ENCODE measurements at places on chromosomes 13 and 19.
A peak's percentile ranks its signal among the peaks of the same experiment; 100 is the strongest.

DNA sequence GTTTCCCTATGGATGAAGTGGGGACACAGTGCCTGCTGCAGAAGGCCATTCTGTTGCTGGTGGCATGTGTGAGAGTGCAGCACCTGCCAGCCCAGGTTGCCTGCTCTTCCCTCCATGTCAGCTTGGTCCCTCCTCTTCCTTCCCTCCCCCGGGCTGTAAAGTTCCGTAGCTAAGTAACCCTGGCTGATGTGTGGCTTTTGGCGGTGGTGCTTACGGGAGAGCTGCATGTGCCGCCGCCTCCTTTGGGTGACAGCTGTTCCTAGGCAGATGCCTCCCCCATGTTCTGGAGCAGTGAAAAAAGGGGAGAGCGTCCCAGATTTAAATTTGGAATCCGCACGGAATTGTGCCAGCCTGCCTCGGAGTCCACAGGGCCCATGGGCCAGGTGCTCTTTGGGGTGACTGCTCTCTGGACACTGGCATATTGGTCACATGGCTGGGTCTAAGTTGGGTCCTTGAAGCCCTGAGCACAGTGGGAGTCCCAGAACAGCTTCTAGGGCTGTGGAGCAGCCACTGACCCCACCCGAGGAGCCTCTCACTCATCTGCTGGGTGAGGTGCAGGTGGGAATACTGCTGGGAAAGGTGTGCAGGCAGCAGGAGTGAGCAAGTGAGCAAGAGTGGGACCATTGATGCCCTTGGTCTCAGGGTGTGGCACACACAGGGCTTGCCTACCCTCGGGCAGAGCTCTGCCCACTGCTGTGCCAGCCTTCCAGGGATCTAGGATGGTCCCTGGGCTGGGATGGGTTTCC, 33.1 kb upstream of the ZNF536 start:
- DNase-seq = no peak

DNA sequence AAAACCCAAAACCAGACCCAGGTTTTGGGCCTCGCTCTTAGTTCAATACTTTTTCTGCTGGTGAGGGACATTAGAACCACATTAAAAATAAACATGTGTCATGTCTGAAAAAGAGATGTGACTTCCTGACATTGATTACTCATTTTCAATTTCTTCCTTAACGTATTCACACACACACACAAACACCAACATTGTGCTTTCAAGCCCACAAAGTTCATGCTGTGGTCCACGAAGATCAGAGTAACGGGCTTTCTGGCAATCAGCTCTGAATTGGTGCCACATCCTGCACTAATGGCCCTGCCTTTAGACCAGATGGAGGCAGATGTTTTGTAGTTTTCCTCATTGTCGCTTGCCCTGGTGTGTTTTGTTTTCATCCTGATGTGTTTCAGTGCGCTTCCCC, 47.9 kb upstream of the POMP start:
- DNase-seq = no peak

DNA sequence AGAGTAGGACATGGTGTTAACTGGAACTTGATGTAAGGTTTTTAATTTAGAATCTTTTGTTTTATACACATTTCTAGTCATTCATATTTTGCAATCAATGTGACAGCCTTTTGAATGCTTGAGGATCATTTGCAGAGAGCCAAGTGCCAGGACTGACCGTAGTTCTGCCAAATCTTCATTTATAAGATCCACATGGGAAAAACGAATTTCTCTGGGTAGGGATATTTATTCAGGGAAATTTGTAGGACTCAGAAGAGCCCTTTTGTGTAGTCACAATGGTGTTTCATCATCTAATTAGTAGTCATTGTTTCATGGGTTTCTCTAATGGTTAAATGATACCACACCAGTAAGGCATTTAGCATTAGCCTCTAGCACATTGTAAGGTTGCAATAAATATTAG, 161.1 kb downstream of the LMO7 start:
- DNase-seq = no peak

GRCh38 chr13:63436325-63436668, 2020.6 kb upstream of the PCDH20 start:
- DNase-seq = no peak

DNA sequence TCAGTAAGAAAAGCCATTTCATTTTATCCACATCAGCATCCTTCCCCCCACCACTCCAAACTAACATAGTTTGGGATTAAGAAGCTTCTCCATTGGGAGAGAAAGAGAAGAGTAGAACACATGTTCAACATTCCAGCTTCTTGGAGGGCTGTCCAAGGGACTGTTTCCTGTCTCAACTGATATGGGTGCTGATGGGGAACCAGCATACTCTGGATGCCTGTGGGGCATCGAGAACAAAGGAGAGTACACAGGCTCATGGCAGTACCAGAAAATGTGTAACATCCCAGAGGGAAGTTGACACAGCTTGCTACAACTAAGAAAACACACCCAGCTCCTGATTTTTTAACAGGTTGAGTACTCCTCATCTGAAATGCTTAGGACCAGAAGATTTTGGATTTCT, 24.7 kb downstream of the SUCLA2 start:
- DNase-seq = no peak

GRCh38 chr13:93767180-93767916, 540.7 kb downstream of the GPC6 start:
- no peak for DNase-seq

DNA sequence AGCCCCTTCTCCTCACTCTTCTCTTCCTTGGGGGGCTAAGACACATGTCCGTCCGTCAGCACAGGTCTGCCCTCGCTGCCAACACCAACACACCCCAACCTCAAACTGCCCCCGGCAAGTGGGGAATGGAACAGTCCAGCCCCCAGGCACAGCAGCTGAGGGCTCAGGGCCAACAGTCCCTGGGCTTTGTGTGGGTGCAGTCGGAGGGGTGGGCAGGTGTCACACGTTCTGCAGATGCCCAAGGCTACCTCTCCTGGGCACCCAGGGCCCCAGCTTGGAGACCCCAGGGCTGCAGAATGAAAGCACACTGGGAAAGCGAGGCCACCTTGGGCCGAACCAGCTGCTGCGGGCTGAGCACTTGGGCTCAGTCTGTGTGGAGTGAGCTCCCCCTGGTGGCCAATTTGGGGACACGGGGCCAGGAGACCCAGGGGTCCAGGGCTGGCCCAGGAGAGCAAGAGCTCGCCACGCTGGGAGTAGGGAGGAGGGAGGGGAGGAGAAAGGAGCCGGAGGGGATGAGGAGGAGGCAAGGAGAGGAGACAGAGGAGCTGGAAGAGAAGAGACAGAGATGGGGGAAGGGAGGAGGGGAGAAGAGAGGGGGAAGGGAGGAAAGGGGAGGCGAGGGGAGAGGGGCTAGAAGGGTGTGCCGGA, 14.0 kb upstream of the ATP8B3 start:
- peak; percentile 67 for DNase-seq

DNA sequence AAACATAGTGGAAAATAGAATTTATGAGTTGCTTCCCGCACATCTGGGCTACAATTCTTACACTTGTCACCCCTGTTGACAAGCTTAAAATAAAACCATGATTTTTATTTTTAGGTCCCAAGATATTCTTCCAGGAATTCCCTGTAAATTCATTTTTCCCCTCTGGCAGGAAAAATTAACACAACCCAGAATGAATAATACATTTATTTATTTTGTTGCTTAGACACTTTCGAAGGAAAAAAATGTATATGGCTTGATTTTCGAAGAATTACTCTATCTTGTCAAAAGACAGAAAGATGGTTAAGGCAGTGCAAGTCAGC, 74.4 kb downstream of the LHFPL6 start:
- no peak for DNase-seq

DNA sequence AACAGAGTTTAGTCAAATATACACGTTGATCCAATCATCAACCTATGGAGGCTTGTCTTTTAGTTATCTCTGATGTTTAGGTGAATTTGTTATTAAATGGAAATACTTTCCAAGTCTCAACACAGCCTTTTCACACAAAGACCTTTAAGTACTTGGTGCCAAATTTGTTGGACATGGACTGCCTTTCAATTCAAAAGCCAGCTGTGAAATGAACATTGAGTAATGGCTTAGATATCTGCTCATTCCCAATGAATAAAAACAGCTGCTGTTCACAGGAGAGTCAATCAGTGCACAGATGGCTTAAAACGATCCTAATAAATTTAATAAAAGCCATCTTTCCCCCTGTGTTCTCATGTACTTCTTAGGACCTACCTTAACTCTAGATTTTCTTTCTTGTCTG, 19.9 kb upstream of the DHRS12 start:
- DNase-seq = no peak

DNA sequence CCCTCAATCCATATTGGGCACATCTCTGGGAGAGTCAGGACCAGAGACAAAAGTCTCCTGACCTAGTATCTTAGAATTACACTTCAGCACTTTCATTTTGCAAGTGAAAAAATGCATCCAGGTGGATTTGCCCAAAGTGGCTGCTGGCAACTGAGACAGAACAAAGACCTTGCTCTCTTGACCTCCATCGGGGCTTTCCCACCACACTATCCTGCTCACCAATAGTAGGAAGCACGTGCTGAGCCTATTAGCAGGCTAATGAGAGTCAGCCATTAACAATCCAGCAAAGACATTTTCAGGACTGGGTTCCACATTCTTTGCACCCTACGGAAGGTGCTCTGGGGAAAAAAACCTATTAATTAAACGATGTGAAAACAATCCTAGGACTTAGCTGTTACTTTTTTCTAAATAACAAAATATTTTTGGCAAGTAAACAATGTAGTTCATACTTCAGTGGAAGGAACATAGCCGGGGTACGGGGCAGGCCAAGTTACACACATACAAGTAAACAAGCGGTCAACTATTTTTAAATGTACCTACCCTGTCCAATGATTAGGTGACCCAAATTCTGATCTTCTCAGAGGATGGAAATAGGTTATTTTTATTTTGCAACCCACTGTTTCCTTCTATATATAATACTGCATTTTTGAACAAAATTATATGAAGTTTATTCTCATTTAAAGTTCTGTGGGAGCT, 78.6 kb downstream of the CDADC1 start:
- DNase-seq = no peak

DNA sequence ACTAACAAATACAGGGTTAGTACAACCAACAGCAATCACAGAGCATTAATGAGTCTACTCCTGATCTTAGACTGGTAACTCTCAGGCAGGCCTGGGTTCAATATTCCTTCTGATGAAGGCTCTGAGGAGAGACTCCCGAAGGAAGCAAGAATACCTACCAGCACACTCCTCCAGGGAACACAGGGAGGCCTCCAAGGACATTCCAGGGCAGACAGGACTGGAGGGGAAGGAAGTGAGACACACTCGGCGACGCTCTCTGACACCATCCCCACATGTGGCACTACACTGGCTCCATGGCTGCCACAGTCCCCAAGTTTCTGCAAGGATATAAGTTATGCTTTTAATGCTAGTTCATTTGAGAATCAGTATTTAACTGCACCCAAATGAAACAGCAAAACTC, 20.1 kb downstream of the THSD1 start:
- no peak for DNase-seq

DNA sequence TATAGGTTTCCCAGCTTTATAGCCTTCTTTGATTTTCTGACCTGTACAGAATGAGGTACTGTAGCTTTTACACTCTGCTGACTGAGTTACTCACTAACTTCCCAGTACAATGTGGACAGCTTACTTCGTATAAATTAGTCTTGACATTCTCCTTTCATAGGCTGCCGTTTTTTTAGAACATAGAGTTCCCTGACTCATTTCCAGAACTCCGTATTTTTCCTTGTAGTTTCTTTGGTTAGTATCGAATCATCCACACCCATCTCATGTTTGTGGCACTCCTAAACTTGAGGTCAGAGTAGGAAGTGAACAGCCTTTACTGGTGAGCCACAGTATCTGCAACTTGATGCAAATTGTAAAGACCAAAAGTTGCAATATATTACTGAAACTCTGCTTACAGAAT, 303.9 kb downstream of the SLITRK5 start:
- no peak for DNase-seq

- no peak for DNase-seq
These were observed 65.0 kb upstream of the GTF2F2 start for GRCh38 chr13:45055198-45055901.

GRCh38 chr13:97274829-97275649, 52.9 kb downstream of the MBNL2 start:
- no peak for DNase-seq

- no peak for DNase-seq
These were observed 142.5 kb downstream of the DCLK1 start for GRCh38 chr13:35988648-35989081.

DNA sequence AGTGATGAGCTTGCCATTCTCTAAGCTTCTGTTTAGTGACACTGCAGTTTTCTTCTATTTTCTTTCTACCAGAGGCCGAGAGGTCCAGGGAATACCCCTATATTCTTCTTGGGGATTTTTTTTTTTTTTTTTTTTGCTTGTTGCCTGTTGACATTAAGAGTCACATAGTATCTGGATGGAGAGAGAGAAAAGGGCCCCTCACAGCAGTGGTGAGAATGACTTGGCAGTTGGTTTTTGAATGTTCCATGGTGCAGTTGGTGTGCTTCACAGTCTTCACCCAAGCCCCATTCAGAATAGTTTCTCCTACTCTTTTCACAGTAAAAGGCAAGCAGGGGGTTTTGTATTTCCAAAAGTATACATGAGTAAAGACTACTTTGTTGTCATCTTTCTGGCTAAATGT, 577.9 kb downstream of the LMO7 start:
- no peak for DNase-seq

GRCh38 chr13:45773944-45774343, 71.8 kb downstream of the CBY2 start:
- no peak for DNase-seq

DNA sequence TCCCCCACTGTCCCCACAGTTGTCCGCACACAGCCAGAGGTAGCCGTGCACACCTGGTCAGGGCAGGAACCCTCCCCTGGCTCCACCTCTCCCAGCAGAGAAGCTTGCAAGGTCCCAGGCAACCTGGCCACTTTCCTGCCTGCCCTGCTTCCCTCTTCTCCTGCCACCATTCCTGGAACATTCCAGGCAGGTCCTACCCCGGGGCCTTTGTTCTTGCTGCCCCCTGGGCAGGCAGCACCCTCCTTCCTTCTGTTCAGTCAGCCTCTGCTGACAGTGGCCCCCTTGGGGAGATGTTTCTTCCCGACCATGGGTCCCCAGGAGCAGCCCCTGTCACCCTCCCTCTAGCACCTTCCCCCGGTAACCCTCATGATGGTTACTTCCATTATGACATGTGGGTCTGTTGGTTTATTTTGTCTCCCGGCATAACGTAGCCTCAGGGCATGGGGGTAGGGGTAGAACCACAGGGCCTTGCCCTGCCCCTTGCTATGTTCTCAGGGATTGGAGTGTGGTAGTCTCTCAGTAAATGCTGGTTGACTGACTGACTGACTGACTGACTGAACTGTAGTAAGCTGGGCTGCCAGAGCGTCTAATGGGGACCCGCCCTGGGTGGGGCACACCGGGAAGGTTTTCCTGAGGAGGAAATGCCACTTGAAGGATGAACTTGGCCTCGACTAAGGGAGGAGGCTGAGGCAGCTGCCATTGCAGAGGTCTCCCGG, 10.8 kb downstream of the PAK4 start:
- no peak for DNase-seq

- DNase-seq = no peak
These were observed at the start of gene COX7A1 for GRCh38 chr19:36152352-36153091. Gene COX7A1, minus strand, starts transcription at chr19:36152447. Its CDS starts 40 bp downstream, at chr19:36152407.
